Nucleus accumbens (tissue), 56 donors: ENCODE measurements at places on chromosomes 2 and 18.

- DNase-seq = no peak
Measured at GRCh38 chr18:10213526-10213925, 240.9 kb upstream of the APCDD1 start.

DNA sequence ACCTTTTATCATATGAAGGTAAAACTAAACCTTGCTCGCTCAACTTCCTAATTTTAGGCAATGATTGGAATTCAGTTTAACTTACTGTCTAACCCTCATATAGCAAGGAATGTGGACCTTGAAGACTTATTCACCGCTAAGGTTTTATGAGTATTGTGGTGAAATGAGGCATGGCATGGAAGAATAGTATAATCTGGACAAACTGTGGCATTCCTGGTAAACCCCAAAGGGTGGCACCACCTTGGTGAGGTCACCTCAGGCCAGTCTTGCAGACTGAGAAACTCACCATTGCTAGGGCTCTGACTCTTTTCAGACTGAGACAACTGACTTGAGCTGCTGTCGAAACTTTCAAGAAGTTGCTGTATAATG, 51.1 kb upstream of the EHBP1 start:
- DNase-seq = no peak

DNA sequence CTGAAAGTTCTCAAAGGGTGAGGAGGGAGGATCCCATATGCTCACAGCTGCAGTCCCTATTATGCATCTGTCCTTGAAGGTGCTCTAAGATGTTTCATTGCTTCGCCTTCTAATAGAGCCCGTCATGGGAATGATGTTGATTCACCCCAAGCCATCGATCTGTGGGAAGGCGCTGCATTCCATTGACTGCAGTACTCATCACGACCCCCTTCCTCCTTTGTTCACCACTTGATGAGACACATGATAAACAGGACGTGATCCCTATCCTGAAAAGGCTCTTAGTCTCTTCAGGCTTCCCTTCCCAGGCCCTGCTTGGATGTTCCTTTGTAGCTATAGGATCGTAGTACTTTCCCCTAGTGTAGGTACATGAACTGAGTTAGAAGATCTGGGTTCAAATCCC, 181.8 kb downstream of the AGPS start:
- DNase-seq = no peak

DNA sequence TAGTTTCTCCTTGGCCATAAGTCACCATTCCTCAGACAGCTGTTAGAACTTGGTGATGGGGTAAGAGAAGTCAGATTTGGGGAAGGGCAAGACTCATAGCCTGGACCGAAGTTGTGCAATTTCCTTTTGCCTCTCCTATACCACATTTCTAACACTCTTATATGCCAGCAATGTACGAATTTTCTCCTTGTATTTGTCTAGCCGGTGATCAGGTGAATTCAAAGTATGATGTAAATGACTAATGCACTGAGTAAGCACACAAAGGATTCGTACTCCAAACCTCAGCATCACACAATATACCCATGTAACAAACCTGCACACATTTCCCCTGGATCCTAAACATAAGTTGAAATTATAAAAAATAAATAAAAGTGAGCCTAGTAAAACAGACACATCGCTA, 1143.5 kb upstream of the CELF4 start:
- no peak for DNase-seq

DNA sequence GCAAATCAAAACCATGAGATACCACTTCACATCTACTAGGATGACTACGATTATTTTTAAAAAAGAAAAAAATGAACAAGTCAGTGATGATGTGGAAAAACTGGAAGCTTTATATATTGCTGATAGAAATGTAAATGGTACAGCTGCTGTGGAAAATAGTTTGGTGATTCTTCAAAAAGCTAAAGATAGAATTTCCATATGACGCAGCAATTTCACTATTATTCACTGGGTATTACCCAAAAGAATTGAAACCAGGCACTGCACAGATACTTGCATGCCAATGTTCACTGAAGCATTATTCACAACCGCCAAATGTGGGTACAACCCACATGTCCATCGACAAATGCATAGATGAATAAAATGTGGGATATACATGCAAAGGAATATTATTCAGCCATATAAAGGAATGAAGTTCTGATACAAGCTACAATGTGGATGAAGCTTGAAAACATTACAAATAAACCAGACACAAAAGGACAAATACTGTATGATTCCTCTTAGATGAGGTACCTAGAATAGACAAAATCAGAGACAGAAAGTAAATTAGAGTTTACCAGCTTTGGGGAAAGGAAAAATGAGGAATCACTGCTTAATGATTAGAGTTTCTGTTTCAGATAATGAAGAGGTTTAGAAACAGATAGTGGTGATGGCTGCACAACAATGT, 11.1 kb downstream of the RTTN start:
- DNase-seq = no peak

DNA sequence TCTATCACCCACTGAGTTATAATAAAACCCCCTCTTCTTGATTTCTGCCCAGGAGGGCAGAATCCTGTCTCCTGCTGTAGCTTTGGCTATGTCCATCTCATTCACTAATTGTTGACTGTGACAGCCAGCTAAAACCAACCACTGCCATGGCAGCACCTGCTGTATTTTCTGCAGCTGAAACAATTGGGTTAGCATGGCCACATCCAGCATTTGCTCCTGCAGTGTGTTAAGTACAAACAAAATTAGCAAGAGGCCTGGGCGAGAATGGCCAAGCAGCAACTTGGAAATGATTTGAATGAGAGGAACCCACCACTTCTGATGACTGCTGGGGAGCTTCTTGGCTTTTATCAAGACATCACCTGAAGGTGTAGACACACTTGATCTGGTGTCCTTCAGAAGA, 89.4 kb upstream of the LRRTM1 start:
- DNase-seq = no peak

- DNase-seq = no peak
Measured at GRCh38 chr2:233938676-233939370, 21.6 kb downstream of the TRPM8 start.

GRCh38 chr18:78837754-78838153, 141.9 kb upstream of the SALL3 start:
- no peak for DNase-seq

GRCh38 chr18:51029378-51029693, 677 bp upstream of the SMAD4 start:
- no peak for DNase-seq

DNA sequence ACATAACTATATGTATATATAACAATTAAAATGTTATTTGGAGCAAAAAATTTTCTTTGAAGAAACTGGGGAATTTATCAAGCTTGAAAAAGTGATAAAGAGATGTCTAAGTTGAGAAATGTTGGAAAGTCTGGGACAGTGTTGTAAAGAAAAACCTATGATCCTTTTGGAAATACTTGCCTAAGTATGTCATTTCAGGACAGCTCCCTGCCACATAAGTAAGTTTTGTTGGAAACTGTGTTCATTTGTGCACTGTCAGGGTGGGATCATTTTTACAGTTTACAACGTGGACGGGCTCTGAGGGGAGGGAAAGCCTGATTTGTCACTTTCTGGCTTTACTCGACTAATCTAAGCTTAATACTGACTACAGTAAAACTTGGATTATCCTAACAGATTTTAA, 10.4 kb upstream of the COL3A1 start:
- no peak for DNase-seq

DNA sequence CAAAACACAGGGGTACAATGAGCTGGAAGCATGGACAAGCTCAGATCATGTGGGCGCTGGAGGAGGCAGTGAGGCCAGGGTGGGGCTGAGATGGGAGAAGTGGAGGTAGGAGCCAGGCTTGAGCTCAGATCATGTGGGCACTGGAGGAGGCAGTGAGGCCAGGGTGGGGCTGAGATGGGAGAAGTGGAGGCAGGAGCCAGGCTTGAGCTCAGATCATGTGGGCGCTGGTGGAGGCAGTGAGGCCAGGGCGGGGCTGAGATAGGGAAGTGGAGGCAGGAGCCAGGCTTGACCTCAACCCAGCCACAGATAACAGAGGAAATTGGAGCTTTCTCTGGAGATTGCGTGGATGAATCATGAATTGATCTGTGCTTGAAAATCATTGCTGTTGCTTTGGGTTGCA, 48.3 kb upstream of the TMEM18 start:
- DNase-seq = no peak

DNA sequence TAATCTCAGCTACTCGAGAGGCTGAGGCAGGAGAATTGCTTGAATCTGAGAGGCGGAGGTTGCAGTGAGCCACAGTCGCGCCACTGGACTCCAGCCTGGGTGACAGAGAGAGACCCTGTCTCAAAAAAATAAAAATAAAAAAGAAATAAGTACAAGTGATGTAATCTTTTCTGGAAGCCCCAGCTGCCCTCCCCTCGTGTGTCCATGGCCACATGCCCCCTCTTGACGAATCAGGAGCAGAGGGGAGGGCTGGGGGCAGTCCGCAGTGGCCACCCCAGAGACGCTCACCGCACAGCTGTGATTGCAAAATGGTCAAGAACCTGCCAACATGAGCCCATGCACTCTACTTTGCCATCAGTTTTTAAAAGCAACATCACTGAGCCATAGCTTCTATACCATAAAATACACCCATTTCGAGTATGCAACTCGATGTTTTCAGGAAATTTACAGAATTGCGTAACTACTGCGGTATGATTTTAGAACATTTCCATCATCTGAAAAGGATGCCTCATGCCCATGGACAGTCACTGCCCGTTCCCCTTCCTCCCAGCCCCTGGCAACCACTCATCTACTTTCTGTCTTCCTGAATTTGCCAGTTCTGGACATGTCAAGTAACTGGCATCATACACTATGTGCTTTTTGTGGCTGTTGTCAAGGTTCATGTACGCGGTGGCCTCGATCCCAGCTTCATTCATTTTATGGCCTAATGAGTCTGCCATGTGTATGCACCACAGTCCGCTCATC, 88.1 kb downstream of the NDUFA10 start:
- no peak for DNase-seq
